Mesendoderm (in vitro differentiated cells): ENCODE measurements at places on chromosomes 2 and 18.

- H3K36me3 ChIP-seq: no peaks in the 10 kb centered on the region
- H3K4me1 ChIP-seq: no peaks in the 10 kb centered on the region
- no peak overlapping the region for H3K4me3 ChIP-seq
- H3K27ac ChIP-seq: no peak overlapping the region
These were observed 14.1 kb downstream of the BBS5 start for GRCh38 chr2:169493360-169493759.

- no peaks in the 10 kb centered on the region for H3K36me3 ChIP-seq
- no peak overlapping the region for H3K4me3 ChIP-seq
- H3K27me3 ChIP-seq: no peaks in the 10 kb centered on the region
- no peak overlapping the region for H3K27ac ChIP-seq
These were observed 479.1 kb downstream of the MBD2 start for GRCh38 chr18:53745224-53745967.

- no peaks in the 10 kb centered on the region for H3K4me1 ChIP-seq
- H3K27ac ChIP-seq: no peak overlapping the region
- H3K36me3 ChIP-seq: no peaks in the 10 kb centered on the region
- DNase-seq: peak; percentile 71
- no peak overlapping the region for H3K4me3 ChIP-seq
These were observed 1.8 kb upstream of the RNPEPL1 start for GRCh38 chr2:240566203-240567136.

DNA sequence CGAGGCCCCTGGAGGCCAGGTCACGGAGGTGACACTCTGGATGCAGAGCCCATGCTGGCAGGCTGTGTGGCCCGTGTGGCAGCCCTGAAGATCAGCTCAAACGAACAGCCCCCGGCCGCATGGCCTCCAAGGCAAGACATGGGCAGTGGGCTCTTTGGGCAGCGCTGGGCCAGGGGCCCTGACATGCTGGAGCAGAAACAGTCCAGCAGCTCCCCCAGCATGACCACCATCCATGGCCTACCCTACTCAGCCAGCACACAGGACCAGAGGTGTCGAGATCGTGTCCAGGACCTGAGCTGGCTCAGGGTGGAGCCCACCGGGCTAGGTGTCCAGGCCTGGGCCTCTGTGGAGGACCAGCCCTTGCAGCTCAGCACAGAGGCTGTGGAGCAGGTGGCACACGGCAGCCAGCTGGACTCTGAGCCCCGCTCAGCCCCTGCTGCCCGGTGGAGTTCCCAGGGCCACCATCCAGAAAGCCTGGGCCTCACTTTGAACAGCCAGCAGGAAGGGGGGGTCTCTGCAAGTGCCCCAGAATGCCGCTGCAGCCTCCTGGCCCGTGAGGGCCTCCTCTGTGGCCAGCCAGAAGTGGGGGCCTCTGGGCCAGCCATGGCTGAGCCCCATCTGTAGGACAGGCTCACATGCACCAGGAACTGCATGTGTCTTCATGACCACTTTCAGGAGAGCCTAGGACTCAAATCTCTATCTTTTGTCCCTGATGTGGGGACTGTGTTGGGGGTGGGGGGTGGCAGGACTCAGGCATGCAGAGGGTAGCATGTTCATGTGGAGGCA, 8.9 kb downstream of the AMER3 start:
- H3K27me3 ChIP-seq: no peaks in the 10 kb centered on the region
- no peak for DNase-seq
- no peak overlapping the region for H3K27ac ChIP-seq
- H3K4me1 ChIP-seq: no peaks in the 10 kb centered on the region
- H3K4me3 ChIP-seq: no peak overlapping the region

GRCh38 chr18:56248610-56249235, 389.7 kb downstream of the TXNL1 start:
- no peaks in the 10 kb centered on the region for H3K36me3 ChIP-seq
- no peaks in the 10 kb centered on the region for H3K4me1 ChIP-seq
- DNase-seq: no peak
- no peak overlapping the region for H3K4me3 ChIP-seq

DNA sequence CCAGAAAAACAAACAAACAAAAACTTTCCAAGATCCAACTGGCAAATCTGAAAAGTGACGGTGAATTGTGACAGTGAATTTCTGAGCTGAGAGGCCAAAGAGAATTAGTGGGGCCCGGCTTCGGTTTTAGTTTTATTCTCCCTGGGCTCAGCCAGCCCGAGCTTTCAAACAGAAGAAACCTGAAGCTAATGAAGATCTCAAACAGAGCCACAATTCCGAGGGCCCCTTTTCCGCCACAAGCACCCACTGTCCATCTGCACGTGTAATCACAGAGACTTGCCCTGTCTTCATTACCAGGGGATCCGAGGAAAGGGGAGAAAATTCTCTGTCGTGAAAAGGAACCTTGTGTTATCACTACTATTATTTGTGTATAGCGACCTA, 4.2 kb upstream of the ONECUT2 start:
- peaks cover 4% of the 10 kb centered on the region for H3K4me1 ChIP-seq
- no peak overlapping the region for H3K27ac ChIP-seq
- no peaks in the 10 kb centered on the region for H3K36me3 ChIP-seq

DNA sequence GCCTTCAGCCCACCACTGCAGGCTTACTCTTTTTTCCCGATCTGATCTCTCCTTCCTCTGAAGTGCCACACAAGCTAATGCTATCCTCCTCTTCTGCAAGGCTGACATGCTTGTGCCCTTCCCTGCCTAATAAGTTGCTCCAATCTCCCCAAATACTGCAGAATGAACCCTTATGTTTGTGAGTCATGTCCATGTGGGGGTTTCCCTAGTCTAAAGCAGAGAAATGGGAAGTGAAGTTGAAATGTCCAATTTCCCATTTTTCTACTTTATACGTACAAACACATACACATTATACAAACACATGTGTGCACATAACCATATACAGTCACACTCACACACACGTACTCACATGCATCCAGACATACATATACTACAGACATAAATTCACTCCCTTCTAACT, 288.1 kb upstream of the CELF4 start:
- DNase-seq: no peak
- no peaks in the 10 kb centered on the region for H3K4me1 ChIP-seq
- no peaks in the 10 kb centered on the region for H3K36me3 ChIP-seq
- no peaks in the 10 kb centered on the region for H3K27me3 ChIP-seq
- H3K4me3 ChIP-seq: no peak overlapping the region

- no peak overlapping the region for H3K4me3 ChIP-seq
- no peak for DNase-seq
- H3K4me1 ChIP-seq: no peaks in the 10 kb centered on the region
- H3K36me3 ChIP-seq: no peaks in the 10 kb centered on the region
These were observed 16.9 kb downstream of the EIF5B start for GRCh38 chr2:99354070-99354469.

DNA sequence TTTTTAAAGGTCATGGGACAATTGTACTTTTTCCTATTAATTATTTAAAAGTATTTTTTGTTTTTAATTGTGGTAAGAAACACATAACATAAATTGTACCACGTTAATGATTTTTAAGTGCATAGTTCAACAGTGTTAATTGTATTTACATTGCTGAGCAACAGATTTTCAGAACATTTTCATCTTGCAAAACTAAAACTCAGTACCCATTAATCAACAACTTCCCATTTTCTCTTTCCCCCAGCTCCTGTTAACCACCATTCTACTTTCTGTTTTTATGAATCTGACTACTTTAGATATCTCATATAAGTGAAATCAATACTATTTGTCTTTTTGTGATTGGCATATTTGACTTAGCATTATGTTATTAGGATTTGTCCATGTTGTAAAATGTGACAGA, 483.9 kb upstream of the ZNF804A start:
- no peak overlapping the region for H3K4me3 ChIP-seq
- H3K4me1 ChIP-seq: no peaks in the 10 kb centered on the region
- H3K36me3 ChIP-seq: no peaks in the 10 kb centered on the region
- no peaks in the 10 kb centered on the region for H3K27me3 ChIP-seq

DNA sequence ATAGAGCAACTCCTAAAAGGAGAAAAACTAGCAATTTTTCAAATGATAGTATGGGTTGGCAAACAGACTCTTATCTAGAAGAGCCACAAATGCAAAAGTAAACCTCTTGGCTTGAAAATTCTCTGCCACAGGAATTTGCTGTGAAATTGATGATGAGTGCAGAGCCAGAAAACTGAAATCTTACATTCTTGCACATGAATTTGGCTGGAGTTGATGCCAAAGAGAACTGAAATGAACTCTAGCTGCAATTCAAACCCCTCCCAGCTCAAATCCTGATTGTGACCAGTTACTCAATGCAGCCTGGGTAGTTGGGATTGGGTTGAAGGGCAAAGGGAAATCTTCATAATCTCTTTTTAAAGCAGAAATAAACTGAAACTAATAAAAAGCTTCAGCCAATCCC, 266.6 kb downstream of the PDE11A start:
- no peak overlapping the region for H3K27ac ChIP-seq
- no peak overlapping the region for H3K4me3 ChIP-seq
- no peak for DNase-seq
- H3K36me3 ChIP-seq: no peaks in the 10 kb centered on the region

- no peaks in the 10 kb centered on the region for H3K27me3 ChIP-seq
- no peak overlapping the region for H3K4me3 ChIP-seq
- H3K4me1 ChIP-seq: no peaks in the 10 kb centered on the region
- no peak overlapping the region for H3K27ac ChIP-seq
- no peaks in the 10 kb centered on the region for H3K36me3 ChIP-seq
These were observed 163.8 kb upstream of the MEX3C start for GRCh38 chr18:51361130-51361860.

GRCh38 chr2:6926071-6926732, 9.0 kb downstream of the RNF144A start:
- H3K4me1 ChIP-seq: peaks cover 2% of the 10 kb centered on the region
- no peak overlapping the region for H3K4me3 ChIP-seq
- no peak for DNase-seq
- no peaks in the 10 kb centered on the region for H3K27me3 ChIP-seq
- H3K36me3 ChIP-seq: peaks cover 1% of the 10 kb centered on the region
- H3K27ac ChIP-seq: no peak overlapping the region

GRCh38 chr2:101348883-101349282, 38.4 kb downstream of the CREG2 start:
- no peak for DNase-seq
- H3K27me3 ChIP-seq: no peaks in the 10 kb centered on the region
- no peaks in the 10 kb centered on the region for H3K4me1 ChIP-seq
- no peaks in the 10 kb centered on the region for H3K36me3 ChIP-seq
- H3K27ac ChIP-seq: no peak overlapping the region

DNA sequence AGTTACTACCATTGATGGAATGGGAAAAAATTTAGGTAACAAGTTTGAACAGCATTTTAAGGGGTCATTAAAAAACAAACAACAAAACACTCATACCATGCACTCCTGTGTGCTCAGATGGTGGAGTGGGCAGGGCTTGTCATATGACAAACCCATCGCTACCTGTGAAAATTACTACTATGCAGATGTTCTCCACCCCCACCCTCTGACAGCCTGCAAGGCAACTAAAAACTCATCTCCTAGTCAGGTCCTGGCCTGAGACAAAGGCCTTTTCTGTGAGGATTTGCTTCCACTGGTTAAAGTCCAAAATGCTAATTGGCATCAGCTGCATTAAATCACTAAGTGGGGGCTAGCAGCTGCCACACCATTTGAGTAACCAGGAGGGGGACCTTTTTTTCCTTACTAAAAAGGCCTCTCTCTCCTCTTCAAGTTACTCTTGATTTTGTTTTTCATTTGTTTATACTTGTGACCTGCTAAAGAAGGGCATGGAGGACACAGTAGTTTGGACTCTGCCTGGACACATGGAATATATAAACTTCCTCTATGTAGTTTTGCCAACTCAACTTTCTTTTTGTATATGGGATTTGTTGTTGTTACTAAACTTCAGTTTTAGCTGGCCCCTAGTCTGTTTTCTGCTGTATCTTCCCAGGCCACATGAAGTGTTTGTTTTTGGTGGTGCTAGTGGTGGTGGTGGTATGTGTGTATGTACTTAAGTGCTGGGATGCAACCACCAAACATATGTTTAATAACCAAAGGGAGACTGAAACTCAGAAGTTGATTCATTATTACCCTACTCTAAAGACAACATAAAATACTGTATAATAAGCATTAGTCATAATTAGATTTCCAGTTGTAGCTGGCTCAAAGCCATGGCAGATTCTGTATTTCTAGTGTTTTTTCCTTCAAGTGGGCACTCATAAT, 121.3 kb downstream of the MAP4K4 start:
- DNase-seq: no peak
- H3K36me3 ChIP-seq: no peaks in the 10 kb centered on the region
- peaks cover 5% of the 10 kb centered on the region for H3K4me1 ChIP-seq
- H3K4me3 ChIP-seq: no peak overlapping the region
- no peaks in the 10 kb centered on the region for H3K27me3 ChIP-seq
- no peak overlapping the region for H3K27ac ChIP-seq

DNA sequence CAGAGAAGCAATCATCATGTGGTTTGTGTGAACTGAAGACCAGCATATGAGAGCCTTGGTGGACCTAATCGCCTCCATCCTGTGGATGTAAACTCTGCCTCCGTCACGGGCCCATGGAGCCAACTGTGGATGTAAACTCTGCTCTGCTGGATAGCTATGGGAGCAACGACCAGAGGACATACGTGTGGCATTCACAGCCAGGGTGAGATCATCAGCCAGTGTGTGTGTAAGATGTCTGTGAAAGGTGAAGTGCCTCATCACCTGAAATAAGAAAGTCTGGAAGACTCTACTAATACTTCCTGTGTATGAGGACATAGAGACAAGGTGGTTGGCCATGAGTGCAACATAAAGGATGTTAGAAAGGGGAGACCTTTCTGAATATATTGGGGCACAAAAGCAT, 63.5 kb downstream of the CYB5A start:
- no peaks in the 10 kb centered on the region for H3K36me3 ChIP-seq
- no peak overlapping the region for H3K4me3 ChIP-seq
- H3K4me1 ChIP-seq: no peaks in the 10 kb centered on the region
- H3K27me3 ChIP-seq: no peaks in the 10 kb centered on the region

- H3K27me3 ChIP-seq: no peaks in the 10 kb centered on the region
- H3K36me3 ChIP-seq: no peaks in the 10 kb centered on the region
- no peak overlapping the region for H3K4me3 ChIP-seq
- H3K27ac ChIP-seq: peak overlapping the region; percentile 33
- DNase-seq: peak; percentile 42
- H3K4me1 ChIP-seq: peaks cover 4% of the 10 kb centered on the region
These were observed 32.5 kb upstream of the IL1RL1 start for GRCh38 chr2:102278720-102279390.

- no peaks in the 10 kb centered on the region for H3K27me3 ChIP-seq
- no peak overlapping the region for H3K4me3 ChIP-seq
- H3K36me3 ChIP-seq: no peaks in the 10 kb centered on the region
- H3K27ac ChIP-seq: no peak overlapping the region
- no peaks in the 10 kb centered on the region for H3K4me1 ChIP-seq
- no peak for DNase-seq
These were observed 387.3 kb downstream of the CLIP4 start for GRCh38 chr2:29502460-29502911.

- no peaks in the 10 kb centered on the region for H3K36me3 ChIP-seq
- DNase-seq: no peak
- H3K27me3 ChIP-seq: no peaks in the 10 kb centered on the region
- no peaks in the 10 kb centered on the region for H3K4me1 ChIP-seq
These were observed 263.6 kb downstream of the DYSF start for GRCh38 chr2:71716697-71717624.

DNA sequence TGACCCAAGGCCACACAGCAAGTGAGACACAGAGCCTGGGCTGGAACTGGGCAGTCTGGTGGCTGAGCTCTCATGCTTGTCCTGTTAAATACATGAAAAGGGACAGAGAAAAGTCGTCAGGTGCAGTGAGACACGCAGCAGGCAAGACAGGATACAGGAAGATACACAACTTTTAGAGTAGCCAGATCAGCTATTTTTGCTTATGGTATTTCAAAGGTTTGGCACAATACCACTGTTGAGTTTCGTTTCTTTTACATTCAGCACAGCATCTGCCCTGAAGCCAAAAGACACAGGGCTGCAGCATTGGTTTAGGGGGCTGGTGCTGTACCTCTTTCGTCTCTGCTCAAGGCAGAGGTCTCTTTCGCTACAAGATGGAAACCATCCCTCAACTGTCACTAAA, 14.0 kb downstream of the FHL2 start:
- H3K4me1 ChIP-seq: no peaks in the 10 kb centered on the region
- no peaks in the 10 kb centered on the region for H3K36me3 ChIP-seq
- no peaks in the 10 kb centered on the region for H3K27me3 ChIP-seq
